Activated T-cell treated with anti-CD3 and anti-CD28 coated beads for 24 hours (primary cell): ENCODE measurements at places on chromosomes 1 and 21.

DNA sequence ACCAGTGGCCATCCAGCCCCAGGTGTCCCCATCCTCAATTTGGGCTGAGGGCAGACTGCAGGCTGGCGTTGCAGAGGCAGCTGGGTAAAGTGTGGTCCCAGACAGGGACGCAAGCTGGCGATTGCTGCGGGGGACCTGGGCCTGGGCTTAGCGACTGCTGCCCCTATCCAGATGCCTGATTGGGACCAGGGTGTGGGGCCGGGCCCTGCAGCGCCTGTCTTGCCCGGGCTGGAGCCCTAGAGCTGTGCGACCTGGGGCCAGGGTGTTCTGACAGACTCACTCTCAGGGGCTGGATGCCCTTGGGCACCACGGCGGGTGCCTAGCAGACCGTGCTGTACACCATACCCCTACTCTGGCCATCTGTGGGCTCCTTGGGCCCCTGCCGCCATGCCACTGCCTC, 16.2 kb upstream of the FAAP20 start:
- DNase-seq = no peak

DNA sequence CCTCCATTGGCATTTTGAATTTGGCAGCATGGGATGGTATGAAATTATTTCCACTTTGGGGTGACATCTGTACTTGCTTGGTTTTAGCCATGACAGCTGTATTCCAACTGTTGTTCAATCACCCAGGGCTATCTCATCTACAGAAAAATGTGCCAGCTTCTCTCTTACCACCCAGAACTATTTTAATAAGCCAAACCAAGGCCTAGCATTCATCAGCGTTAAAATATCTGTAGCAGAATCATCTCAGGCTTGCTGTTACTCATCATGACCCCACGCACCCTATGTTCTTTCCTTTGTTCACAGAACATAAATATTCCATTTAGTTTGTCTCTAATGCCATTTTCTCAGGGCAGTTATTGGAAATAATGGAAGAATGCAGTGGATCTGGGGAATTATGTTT, 49.8 kb downstream of the GIPC2 start:
- DNase-seq = no peak

GRCh38 chr21:16676391-16676790, 836.5 kb upstream of the CXADR start:
- no peak for DNase-seq

- DNase-seq = no peak
These were observed 12.6 kb upstream of the ADORA3 start for GRCh38 chr1:111516005-111516535.

DNA sequence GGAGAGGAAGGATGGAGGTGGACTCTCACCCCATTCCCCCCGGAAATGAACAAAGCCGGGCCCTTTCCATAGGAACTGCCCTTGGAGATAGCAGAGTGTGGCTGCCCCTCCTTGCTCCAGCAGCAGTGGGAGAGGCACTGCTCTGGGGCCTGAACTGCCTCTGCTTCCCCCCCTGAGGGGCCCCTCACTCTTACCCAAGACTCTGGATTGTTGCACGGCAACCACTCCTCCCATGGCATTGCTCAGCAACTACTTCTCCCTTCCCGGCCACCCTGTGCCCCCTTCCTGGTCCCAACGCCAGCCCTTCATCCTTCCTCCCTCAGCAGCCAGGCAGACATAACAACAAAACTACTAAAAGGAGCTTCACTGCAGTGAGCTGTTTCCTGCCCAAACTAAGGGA, 3.0 kb upstream of the ACKR1 start:
- no peak for DNase-seq

DNA sequence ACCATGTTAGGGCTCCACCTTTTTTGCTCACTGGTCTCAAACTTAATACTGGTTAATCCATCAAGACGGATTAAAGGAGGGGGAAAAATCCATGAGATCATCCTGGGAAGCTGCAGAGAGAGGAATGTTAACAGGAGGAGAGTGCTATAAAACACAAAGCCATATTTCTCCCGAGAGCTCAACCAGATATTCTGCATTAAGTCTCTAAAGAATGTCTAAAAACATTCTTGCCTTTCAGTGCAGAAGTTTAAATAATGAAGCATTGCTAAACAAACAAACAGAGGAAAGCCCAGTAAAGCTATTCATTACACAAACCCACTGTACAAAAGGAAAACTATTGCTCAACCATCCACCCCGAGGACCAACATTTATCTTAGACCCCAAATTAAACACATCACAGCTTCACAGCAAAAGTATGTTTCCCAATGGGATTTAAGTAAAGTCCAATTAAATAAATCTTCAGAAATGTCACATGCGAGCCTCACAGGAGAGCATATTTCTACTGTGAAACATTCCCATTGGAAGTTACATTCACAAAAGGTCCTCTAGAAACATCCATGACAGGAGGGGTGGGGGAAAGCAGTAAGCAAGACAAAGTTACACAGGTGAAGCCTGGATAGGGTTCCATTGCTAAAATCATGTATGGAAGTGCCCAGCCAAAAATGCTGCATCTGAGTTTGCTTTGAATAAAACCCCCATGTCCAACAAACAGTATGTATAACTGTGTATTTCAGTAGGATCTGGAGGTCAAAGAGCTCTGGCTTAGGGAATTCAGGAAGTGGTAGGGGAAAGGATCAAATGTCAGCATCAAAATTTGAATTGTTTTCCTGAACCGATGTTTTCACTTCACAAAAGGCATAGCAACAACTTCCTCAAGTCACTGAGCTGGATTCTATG, 23.3 kb downstream of the DUSP10 start:
- DNase-seq = no peak

DNA sequence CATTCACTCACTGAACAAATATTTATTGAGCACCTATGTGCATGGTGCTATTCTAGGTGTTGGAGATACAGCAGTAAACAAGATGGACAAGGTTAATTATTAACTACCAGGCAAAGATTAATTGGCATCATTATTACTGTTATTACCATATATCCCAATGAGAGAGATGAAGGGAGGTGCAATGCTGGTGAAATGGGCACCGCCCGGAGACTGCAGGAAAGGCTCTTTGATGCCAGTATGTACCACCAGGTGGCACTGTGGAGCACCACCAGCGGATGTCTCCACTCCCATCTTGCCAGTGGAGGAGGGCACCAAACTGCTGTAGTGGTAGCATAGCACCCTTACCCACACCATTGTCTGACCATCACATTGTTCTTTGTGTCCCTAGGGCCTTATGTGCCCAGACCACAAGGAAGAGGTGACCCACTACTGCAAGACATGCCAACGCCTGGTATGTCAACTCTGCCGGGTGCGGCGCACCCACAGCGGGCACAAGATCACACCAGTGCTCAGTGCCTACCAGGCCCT, 3.0 kb downstream of the TRIM46 start:
- DNase-seq = peak; percentile 77

DNA sequence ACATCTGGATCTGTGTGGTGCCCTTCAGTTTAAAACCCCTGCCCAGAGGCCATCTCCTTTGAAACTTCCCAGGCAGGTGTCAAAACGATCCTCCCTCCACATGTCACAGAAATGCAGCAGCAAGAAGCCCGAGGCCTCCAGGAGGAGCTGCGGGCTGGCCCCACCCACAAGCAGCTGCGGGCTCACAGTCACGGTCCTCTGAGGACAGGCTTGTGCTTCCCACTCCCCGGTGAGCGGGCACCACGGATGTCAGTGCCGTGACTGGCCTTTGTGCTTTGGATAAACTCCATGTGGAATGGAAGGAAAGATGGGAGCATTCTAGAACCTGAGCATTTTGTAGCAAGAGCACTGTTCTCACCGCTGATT, 65.8 kb downstream of the SIK1 start:
- DNase-seq = no peak

GRCh38 chr1:205963352-205964155, 20.3 kb upstream of the SLC26A9 start:
- DNase-seq = no peak

DNA sequence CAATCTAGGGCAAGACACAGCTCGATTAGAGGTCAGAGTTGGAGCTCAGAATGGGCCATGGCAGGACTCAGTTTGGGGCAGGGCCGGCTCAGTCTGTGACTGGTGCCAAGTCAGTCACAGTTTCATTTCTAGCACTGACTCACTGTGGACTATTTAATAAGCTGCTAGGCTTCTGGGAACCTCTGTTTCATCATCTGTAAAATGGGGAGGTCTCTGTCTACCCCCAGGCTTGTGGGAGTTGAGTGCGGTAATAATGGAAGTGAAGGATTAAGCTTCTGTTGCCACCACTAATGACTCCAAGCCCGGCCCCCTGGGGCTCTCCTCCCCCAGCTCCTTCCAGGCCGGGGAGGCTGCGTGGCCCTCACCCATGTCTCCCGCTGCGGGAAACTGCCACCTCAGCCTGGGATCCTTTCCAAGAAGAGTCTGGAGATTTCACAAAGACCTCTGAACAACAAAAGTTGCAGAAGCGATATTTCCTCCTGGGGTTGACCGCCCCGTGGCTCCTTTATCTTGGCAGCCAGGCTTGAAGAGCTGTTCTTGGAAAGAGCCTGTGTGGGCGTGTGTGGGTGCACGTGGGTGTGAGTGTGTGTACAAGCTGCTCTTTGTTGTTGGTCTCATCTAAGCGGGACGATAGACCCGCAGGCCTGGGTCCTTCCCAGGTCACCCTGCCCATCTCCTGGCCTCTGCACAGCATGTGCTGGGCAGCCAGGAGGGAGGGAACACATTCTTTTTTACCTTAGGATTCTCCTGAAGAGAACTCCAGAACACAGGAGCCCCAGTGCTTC, 29.1 kb downstream of the KNCN start:
- no peak for DNase-seq

DNA sequence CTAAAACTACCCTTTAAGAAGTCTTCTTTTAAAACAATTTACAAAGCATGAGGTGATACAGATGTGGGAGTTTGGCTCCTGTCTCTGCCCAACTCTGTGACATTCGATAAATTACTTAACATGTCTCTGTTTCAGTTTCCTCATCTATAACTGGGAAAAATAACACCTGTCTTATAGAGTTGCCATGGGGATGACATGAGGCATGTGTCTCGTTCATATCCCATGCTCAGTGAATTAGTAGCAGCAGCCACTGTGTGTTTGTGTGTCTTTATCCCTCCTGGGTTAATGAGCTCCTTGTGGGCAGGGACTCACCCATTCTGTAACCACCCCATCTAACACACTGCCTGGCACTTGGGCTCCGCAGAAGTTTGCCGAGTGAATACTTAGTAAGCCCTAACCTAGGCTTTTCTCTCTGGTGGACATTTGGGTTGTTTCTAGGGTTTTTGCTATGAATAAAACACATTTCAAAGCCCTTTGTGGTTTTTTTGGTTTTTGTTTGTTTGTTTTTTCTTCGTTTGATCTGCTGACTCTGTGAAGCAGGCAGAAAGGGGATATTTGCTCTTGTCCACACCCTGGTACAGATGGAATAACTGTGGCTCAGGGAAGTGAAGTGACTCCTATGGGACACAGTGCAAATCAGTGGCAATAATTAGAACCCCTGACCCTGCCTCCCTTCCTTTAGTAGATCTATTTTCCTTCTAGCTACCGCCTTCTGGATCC, 797 bp upstream of the KCNJ9 start:
- DNase-seq = no peak

DNA sequence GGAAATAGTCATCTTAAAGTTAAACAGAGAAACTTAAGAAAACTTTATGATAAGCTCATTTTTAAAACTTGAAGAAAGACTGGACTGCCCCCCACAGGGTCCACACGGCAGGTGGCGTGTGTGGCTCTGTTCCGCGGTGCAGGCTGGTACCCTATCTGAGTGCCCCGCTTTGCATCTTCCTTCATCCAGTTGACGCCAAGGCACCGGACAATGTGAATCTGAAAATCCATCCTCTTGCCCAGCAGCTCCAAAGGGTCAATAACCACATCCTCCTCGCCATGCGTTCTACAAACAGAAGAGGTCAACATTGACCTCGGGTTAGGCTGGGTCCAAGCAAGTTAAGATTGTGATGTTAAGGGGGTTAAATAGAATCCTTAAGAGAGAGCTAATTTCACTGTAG, 54.5 kb downstream of the SCCPDH start:
- no peak for DNase-seq

DNA sequence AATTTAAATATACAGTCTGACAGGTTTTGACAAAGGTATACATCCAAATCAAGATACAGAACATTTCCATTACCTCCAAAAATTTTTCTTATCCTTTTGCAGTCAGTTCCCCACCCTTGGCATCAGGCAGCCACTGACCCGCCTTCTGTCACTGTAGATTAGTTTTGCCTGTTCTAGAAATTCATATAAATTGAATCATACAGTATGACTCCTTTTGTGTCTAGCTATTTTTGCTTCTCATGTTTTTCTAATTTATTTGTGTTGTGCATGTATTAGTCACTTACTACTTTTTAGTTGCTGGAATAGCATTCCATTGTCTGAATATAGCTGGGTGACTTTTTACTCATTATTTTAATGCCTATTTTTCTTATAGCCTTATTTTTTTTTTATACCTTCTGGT, 3.8 kb downstream of the UTP25 start:
- no peak for DNase-seq

DNA sequence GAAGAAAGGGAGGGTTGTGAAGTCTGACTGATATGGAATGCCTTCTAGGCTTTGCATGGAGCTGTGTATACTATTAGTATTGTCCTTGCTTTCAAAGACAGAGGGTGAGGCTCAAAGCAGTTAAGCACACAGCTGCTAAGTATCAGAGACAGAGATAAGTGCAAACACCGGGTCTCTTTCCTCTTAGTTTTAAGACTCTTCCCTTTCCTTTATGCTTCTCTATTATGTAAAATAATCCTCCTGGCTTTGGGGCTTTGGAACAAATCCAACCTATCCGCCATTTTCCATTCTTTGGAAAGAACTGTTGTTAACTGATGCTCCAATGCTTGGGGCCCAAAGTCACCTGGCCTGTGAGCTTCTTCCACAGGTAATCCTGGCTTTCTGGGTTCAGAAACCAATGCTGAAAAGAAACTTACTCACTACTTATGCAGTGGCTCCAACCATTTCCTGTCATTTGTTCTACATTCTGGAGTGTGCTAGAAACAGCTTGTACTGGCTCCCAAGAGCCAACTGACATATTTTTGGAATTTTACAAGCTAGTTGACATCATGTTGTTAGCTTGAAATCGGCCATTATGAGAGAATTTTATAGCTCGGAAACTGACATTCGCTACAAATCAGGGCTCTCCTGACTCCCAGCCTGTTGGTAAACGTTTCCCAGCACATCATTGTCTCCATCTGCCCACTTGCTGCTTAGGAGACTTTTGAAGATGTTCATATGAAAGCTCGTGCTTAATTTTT, 67.5 kb downstream of the DNTTIP2 start:
- DNase-seq = no peak

- no peak for DNase-seq
These were observed 261.4 kb upstream of the USP24 start for GRCh38 chr1:55476445-55477015.

DNA sequence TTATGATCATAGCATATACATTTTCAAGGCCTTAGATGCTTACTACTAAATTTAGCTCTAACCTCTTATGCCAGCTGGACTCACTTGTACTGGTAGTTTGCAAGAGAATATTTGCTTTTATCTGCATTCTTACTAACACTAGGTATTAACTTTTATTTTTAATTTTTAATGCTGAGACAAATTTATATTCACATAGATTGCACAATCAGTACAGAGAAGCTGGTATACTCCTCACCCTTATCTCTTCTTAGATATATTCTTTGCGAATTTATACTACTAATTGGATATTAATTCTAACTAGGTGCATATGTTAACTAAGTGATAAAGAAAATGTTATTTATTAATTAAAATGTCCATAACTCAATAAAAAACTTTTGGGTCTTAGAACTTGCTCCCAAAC, 561.8 kb upstream of the PRMT6 start:
- no peak for DNase-seq
